Stimulated activated CD8-positive, alpha-beta memory T cell treated with anti-CD3 and anti-CD28 coated beads, Interleukin-2, amount 100 ng/mL, for 1 hour (primary cell): ENCODE measurements at places on chromosomes 2 and 18.

DNA sequence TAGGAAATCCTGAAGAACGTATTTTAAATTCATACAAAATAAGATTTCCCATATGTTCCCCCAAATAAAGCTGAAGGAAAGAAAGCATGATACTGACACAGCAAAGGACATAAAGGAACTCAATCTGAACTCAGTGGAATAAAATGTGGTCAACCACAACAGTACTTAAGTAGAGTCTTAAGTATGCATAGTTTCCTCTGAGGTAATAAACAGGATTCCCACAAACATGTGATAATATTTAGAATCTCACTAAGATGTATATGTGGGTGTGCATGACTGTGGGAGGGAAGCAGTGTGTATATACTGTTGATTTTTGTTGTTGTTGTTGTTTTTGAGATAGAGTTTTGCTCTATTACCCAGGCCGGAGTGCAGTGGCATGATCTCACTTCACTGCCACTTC lies 69.3 kb downstream of the NOL10 start:
- no peak for DNase-seq

DNA sequence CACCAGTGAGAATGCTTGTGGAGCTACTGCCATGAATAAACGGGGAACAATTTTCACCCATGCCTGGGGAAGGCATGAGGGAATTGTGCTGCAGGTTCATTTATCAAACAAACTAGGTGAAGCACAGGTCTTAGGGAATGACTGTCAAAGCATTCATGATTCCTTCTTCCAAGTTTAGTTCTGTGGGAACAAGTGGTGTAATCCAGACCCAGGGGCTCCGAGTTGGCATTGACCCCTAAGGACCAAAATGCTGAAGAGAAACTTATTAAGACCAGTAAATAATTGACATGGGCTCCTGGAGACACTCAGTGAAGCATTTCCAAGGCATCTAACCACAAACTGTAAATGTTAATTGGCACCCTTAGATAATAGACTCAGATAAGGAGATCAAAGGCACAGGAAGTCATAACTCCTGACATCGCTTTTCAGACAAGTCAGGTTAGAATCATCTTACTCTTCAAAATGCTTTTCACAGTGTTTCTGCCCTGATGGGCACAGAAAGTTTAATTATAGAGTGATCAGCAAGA lies 96.9 kb downstream of the SPP2 start:
- no peak for DNase-seq

DNA sequence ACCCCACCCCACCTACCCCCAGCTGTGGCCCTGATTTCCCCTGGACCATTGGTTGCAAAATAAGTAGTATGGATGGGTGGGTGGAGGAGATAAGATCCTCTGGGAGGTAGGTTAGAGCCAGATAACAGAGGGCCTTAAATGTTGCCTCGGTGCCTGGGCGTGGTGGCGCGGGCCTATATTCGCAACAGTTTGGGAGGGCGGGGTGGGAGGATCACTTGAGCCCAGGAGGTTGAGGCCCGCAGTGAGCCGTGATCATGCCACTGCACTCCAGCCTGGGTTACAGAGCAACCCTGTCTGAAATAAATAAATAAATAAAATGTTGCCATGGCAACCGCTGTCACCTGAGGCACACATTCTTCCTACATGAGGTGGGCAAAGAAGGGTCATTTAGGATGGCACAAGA lies 103.3 kb upstream of the GATA6 start:
- DNase-seq = no peak

DNA sequence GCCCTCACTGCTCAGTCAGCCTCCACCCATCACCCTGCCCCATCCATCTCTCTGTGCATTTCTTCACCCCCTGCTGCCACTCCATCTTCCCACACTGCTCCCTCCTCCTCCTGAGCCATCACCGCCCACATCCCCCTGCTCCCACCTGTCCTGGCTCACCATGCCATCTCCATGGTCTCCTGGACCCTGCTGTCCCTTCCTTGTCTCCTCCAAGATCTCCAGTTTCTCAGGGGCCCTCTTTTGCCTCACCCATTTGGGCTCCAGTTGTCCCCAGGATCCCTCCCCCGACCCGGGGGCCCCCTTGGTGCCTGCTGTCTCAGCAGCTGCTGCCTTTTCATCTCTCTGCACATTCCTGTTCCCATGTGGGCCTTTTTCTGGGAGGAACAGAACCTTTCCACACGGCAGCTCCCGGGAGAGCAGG lies 10.6 kb downstream of the SPEG start:
- DNase-seq = no peak

- no peak for DNase-seq
Measured at GRCh38 chr2:235170536-235171521, 219.0 kb downstream of the SH3BP4 start.

DNA sequence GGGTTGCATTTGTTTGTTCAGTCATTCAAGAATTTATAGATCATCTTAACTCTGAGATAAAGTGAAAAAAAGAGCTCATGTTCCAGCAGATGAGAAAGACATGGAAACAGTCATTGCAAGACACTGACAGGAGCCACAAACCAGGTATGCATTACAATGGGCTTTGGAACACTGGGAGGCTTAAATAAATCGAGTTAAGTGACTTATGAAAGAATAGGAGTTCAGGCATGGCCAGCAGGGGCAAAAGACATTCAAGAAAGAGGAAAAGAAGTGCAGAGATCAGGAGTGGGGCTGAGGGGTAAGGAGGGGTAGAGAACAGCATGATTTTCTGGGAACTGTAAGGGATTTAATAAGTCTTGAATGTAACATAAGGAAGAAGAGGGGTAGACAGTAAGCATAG lies 121.2 kb upstream of the EPC2 start:
- no peak for DNase-seq
